ENCODE measurements at places on chromosomes 11 and 22.

- no peak for DNase-seq
These were observed 44.2 kb downstream of the GRAMD4 start for GRCh38 chr22:46664301-46664855.

DNA sequence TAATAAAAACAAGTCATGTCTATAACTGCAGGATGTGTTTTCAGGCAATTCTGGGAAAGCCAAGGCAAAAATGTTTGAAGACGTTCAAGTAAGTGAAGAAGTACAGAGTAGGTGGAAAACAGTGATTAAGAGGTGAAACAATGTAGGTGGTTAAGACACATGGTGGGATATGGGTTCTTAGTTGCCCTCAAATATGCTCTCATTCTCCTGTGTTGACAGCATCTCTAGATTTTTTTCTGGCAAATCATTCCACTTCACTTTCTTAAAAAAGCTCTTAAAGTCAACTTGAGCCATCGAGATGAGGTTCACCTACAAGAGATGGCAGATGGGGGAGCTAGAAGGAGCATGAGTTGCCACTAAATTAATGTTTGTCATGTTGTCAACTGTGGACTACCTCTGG is 1041.0 kb upstream of the CNTN5 start:
- DNase-seq = no peak

GRCh38 chr11:69654001-69654659 is 13.2 kb downstream of the CCND1 start:
- no peak for DNase-seq

DNA sequence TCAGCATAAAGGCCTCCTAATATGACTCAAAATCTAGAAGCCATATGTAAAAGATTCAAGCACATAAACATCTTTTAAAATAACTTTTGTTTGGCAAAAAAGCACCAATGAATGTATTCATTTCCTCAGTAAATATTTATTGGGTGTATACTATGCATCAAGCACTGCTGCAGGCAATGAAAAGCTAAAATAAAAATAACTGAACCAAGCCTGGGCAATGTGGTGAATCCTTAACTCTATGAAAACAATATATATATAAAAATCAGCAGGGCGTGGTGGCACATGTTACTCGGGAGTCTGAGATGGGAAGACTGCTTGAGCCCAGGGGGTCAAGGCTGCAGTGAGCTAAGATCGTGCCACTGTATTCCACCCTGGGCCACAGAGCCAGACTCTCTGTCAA is 27.8 kb downstream of the PIK3C2A start:
- DNase-seq = no peak

- DNase-seq = no peak
These were observed 1.9 kb downstream of the CRYBB1 start for GRCh38 chr22:26615830-26616435.

DNA sequence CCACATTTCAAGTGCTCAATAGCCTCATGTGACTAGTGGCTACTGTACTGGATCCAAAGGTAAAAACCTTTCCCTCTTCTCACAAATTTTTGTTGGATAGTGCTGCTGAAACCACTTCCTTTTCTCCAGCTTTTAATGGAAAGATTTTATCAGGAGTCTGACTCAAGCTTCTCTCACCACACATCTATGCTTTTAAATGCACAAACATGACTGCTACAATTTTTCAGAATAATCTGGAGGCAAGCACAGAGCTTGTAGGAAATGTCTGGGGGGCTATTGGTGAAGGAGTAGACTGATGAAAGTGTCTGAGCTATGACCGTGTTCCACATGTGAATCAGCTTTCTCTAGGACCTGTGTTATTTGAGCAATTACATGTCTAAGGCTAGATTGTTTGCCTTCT is 101.1 kb upstream of the FAT3 start:
- no peak for DNase-seq

- no peak for DNase-seq
These were observed 7.6 kb downstream of the LRRC51 start for GRCh38 chr11:72088076-72088808.

DNA sequence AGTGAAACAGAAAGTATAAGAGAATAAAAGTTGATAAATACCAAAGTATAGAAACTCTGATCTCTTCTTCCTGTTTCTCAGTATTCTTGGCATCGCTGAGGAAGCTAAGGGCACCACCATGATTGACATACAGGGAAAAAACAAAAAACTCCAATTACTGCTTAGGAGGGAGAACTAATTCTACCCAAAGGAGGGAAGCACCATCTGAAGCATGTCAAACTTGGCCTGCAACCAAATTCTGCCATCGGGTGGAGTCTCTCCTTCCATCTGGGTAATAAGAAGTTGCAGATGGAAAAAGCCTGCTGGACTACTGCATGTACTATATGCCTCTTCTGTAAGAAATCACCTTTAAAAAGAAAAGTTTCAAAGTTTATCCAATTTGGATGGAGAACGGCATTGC is 30.5 kb upstream of the PPP2R1B start:
- no peak for DNase-seq

DNA sequence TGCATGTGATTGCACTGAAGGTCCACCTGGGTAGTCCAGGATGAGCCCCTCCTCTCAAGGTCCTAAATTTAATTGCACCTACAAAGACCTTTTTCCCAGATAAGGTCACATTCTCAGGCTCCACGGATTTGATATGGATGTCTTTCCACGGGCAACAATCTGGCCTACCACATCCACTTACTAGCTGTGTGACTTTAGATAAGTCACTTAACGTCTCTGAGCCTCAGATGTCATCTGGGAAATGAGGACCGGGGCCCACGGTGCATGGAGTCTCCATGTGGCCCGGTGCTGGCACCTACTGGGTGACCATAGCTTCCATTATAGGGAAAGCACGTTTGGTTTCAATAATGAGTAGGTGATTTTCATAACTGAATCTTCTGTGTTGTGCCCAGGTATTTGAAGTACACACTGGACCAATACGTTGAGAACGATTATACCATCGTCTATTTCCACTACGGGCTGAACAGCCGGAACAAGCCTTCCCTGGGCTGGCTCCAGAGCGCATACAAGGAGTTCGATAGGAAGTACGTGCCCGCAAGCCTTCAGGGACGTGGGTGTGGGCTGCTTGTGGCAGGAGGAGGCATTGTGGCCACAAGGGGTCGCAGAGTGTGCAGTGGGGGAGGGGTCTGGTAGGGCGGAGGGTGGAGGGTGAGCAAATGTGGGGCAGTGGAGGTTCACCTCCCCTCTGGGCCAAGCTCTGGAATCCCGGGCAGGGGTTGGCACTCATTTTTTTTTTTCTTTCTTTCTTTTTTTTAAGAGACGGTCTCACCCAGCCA is 55.7 kb downstream of the ARHGAP8 start:
- DNase-seq = no peak

- DNase-seq = peak; percentile 99
These were observed at the start of gene RAB36 for GRCh38 chr22:23144932-23145877. Gene RAB36 (plus strand): TSS chr22:23145477. CDS start chr22:23146617, 1,140 bp downstream.

- no peak for DNase-seq
These were observed 39.7 kb downstream of the FLI1 start for GRCh38 chr11:128733440-128734102.

- peak; percentile 91 for DNase-seq
These were observed at the start of gene TOB2 for GRCh38 chr22:41446639-41447434. Gene TOB2 (minus strand): TSS chr22:41446801. CDS start chr22:41437345, 9,456 bp downstream.

DNA sequence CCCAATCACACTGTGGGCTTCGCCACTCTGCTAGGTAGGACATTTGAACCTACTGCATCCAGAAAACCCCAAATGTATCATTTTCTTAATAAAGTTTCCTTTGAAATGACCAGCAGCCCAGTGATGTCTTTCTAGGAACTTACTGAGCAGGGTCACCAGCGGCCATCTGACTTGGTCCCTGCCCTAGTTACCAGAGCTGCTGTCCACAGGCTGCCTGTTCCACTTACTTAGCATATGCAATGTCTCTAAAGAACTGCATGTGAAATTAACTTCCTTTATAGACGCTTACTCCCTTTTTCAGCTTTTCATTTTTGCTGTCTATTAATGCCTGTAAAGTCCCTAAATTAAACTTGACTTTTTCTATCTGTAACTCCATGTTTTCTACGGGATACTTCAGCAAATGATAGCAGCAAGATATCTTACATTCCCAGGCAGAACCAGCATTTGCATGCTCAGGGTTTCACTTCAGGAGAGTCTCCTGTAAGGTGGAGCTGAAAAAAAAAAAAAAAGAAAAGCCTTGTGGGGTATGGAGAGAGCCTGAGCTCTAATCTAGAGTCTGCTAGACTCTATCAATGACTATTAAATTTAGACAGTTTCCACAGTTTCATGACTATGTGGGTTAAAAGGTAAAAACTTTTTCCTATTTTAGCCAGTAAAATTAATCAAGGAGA is 125.0 kb downstream of the FAT3 start:
- DNase-seq = no peak

- no peak for DNase-seq
These were observed 40.1 kb downstream of the REXO2 start for GRCh38 chr11:114479331-114479730.

- DNase-seq = no peak
These were observed 61.7 kb downstream of the PRDM11 start for GRCh38 chr11:45208135-45208534.

DNA sequence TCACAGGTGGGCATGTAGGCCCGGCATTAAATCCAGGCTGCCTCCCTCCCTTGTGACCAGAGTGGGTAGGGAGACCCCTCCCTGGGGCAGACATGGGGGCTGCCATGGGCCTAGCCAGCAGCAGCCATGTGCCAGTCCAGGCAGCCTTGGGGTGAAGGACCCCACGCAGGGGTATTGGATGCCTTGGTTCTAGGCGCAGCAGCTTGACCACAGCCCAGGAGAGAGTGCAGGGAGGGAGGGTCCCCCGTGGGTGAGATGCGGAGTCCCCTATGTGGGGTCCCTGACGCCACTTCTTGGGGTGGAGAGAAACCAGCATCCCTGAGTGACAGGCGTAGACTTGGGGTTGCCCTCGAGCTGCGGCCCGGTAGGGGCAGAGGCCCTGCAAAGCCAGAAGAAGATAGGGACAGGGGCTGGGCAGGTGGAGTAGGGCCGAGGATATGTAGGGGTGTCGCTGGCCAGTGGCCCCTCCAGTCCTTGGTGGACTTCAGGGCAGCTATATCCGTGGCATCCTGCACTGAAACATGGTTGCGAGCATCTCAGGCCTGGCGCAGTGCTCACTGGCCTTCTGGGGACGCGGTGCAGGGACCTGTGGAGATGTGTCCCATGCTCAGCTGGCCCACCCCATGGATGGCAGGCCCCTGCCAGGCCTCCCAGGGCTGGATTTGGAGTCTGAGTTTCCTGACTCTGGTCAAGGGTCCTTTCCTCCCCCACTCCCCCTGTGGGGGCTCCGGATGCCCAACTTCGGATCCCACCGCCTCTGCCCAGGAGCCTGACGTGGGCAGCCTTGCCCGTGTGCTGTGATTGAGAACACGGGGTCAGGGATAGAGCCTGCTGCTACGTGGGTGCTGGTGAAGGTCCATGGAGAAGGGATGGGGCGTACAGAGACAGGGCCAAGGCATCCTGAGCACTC is 1179.8 kb downstream of the BRD1 start:
- no peak for DNase-seq

DNA sequence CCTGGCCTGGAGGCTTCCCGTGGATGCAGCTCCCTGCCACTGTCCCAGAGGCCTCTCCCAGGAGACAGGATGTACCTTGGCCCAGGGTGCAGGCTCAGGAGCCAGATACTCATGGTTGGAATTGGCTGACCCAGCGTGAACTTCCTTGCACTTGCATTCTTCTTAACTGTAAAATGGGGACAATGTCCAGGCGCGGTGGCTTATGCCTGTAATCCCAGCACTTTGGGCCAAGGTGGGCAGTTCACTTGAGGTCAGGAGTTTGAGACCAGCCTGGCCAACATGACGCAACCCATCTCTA is 20.1 kb upstream of the ST3GAL4 start:
- no peak for DNase-seq

DNA sequence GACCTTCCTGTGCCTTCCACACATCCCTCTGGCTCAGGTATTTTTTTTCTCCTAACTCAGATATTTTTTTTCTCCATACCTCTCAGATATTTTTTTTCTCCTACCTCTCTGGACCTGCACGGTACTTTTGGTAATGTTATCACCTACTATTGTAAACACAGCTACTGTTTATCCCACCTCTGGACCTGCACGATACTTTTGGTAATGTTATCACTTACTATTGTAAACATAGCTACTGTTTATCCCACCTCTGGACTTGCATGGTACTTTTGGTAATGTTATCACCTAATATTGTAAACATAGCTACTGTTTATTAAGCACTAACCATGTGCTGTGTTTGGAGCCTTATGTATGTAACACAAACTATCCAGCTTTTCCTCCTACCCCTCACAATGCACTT is 12.1 kb upstream of the UPB1 start:
- no peak for DNase-seq

GRCh38 chr11:95330302-95330701 is 99.3 kb upstream of the SESN3 start:
- DNase-seq = peak; percentile 19

- no peak for DNase-seq
These were observed 13.0 kb downstream of the PAX6 start for GRCh38 chr11:31798057-31798553.
